ENCODE measurements at places on chromosomes 2 and 18. TPM values are rescaled to one million over a fixed set of nuclear protein-coding genes. Genes with fewer than 3 reads are reported as not detected.

GRCh38 chr2:119005555-119005954 lies 63.6 kb downstream of the MARCO start:
- DNase-seq: no peak

- DNase-seq: no peak
Measured at GRCh38 chr2:207073801-207074678, 91.7 kb downstream of the KLF7 start.

DNA sequence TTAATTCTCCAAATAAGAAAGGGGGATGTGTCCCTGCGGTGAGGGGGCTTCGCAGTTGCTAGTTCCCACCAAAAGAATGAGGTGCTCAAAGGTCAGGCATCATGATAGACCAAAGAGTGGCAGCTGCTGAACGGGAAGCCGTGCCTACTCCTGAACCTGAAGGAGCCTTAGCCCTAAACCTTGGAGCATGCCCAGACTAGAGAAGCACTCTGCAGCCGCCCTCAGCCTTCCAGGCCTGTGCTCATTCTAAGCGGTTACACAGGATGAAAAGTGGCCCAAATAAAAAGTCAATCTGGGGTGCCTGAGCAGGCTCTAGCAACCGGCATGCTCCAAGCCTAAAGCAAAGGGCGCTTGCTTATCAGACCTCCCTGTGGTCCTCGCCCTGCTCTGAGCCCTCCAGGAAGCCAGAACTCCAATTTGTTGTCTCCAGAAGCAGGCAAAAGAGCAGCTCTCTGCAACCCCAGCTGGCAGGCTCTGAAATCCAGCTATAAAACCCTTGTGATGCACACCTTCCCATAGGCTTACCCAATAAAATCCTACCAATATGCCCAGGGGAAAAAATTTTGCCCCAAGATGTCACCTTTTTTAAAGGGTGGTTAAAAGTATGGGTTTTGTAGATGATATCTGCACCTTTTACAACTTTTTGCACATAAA lies 17.5 kb downstream of the UXS1 start:
- no peak for DNase-seq

INHA gene
- not detected for total RNA-seq

GRCh38 chr18:59033974-59034373 lies 105.7 kb upstream of the SEC11C start:
- no peak for DNase-seq

DNA sequence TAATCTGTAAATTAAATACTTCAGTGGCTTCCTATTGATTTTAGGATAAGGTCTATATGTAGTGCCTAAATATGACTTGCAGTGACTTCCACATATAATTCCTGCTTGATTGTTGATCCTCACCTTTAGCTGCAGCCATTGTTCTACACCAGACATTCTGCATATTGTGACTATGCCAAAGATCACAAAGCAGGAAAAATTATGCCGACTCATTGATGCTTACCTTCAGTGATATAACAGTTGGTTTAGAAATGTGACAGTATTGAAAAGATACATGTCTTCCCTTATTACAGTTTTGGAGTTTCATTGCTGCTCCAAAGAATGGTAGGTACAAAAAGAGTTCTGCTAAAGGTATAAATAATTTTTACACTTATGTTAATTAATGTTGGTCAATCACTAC lies 12.3 kb upstream of the SPAG16 start:
- no peak for DNase-seq

GRCh38 chr2:25222477-25223121 lies 54.2 kb upstream of the POMC start:
- no peak for DNase-seq
